ENCODE measurements at places on chromosomes 7 and 10. TPM values are rescaled to one million over a fixed set of nuclear protein-coding genes. Genes with fewer than 3 reads are reported as not detected.

DNA sequence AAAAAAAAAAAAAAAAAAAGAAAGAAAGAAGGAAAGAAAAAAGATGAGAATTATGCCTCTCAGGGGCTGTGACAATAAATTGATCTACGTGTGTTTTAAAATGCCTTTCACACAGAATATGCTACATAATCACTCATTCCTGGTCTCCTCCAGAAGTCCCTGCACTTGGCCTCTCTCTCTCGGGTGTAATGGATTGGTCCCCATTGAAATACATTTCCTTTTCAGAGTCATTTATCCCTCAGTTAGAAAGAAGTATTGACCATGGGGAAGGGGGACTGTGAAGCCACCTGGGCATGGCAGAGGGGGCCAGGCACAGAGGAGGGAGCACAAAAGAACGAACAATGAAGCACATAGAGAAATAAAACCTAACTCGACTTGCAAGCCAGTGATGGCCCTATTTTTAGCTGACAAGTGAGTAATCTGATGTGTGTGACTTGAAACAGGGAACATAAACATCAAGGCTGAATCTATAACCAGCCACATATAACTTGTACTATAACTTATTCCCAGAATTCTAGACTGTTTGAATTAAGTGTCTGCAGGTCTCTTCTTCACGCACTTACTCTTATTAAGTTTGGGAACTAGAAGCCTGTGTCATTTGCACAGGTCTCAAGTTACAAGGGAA lies 490.8 kb downstream of the KCNMA1 start:
- no peak overlapping the region for H3K4me3 ChIP-seq
- H3K4me1 ChIP-seq: no peaks in the 10 kb centered on the region
- no peak for DNase-seq
- peaks cover 13% of the 10 kb centered on the region for H3K27me3 ChIP-seq
- H3K27ac ChIP-seq: peak overlapping the region; percentile 71

DNA sequence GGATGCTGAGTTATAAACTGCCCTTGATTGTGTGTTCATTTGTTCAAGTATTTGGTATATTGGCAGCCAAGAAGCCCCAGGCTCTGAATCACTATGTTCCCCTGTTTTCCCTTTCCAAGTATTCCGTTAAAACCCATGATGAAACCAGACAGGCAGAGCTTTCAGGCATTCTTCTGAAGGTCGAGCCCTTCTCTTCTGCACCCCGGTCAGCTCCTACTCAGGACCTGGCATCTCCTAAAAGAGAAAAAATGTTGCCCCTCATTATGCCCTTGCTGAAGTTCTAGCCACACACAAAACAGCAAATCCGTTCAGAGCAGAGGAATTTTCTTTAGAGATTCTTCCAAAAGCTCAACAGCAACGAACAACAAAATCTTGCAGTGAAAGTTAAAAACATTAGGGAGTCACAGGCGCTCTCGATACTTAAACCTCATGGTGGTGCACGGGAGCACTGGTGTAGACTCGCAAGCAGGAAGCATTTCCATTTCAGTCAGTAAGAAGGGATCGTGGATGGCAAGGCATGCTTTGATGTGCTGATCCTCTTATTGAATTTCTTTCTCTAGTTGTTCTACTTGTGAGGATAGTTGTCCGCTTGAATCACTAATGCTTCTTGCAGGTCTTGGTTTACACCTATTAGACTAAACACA lies 264.9 kb downstream of the SKIDA1 start:
- no peak for DNase-seq
- H3K27me3 ChIP-seq: peaks cover 4% of the 10 kb centered on the region
- no peaks in the 10 kb centered on the region for H3K4me1 ChIP-seq
- H3K36me3 ChIP-seq: no peaks in the 10 kb centered on the region

GRCh38 chr7:91344911-91345310 lies 80.7 kb downstream of the FZD1 start:
- no peak for DNase-seq
- peaks cover 16% of the 10 kb centered on the region for H3K4me1 ChIP-seq
- no peak overlapping the region for H3K27ac ChIP-seq
- no peaks in the 10 kb centered on the region for H3K36me3 ChIP-seq

- peaks cover 16% of the 10 kb centered on the region for H3K4me1 ChIP-seq
- peaks cover 26% of the 10 kb centered on the region for H3K27me3 ChIP-seq
- H3K36me3 ChIP-seq: peaks cover 3% of the 10 kb centered on the region
- H3K4me3 ChIP-seq: no peak overlapping the region
- no peak for DNase-seq
Measured at GRCh38 chr10:5971315-5971832, 6.0 kb downstream of the IL15RA start.

DNA sequence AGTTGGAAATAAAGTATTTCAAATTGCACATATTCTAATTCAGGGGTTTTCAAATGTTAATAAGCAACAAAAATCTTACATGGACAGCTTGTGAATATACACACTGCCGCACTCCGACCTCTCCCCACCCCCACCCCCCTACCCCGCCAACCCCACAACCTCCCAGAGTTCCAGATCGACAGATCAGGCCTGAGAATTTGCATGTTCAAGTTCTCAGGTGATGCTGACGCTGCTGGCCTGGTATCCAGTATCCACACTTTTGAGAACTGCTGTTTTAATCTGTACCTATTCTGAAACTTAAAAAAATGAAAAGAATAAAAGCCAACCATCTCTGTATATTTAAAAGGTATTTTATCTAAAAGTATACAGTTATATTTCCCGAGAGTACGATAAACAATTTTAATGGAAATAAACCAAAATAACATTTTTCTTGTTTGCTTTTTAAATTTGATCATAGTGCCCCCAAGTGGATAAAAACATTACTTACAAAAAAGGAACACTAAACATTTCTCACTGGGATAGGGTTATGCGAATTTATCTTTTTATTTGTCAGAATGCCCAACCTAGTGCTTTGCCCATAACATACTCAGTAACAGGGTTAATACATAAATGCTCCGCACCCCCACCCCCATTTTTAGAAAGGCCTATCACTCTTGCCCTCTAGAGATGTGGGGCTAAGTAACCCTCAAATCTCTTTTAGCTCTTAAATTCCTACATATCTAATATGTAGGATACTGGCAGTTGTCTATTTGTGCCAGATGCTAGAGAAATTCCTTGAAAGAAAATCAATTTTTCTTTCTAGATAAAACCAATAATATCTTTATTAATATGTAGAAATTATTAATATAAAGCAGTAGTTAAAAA lies 166.3 kb downstream of the RNF133 start:
- H3K36me3 ChIP-seq: no peaks in the 10 kb centered on the region
- no peaks in the 10 kb centered on the region for H3K27me3 ChIP-seq
- no peak for DNase-seq
- H3K4me3 ChIP-seq: no peak overlapping the region

DNA sequence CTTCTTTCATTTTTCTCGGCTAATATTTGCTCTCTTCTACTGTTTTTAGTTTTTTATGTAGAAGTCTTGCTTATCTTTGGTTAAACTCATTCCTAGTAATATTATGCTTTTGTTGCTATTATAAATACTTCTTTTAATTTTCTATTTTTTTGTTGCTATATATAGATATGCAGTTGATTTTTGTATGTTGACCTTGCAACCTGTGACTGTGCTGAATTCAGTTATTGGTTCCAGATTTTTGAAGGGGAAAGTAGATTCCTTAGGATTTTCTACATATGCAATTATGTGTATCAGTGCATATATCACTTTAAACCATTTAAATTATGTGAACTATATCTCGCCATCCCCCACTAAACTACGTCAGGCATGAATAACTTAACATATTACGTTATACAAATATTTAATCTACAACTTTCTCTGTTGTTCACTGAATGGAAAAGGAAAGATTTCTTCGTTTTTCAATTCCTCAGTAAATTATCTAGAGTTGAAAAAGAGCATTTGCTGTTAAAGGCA lies 71.5 kb downstream of the IDE start:
- H3K36me3 ChIP-seq: peaks cover 21% of the 10 kb centered on the region
- H3K27me3 ChIP-seq: no peaks in the 10 kb centered on the region
- H3K4me1 ChIP-seq: no peaks in the 10 kb centered on the region
- no peak overlapping the region for H3K27ac ChIP-seq
- no peak for DNase-seq

DNA sequence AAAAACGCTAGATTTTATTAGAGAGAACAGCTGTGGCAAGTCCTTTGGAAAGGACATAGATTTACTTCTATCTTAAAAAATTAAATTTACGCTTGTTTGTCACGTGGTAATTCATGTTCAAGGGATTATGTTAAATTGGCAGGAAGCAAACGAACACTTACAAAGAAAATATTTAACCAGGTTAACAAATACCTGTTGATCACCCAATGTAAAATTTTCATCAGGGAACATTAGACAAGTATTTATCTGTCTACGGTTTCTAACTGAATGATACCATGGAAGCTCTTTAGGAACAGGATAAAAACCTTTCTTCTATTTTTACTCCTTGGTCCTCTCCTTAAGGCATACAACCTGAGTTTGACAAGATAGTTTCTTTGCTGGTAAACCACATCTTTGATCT lies 122.2 kb downstream of the NOC3L start:
- no peak overlapping the region for H3K4me3 ChIP-seq
- DNase-seq: no peak
- no peaks in the 10 kb centered on the region for H3K27me3 ChIP-seq
- H3K27ac ChIP-seq: no peak overlapping the region
- peaks cover 2% of the 10 kb centered on the region for H3K36me3 ChIP-seq

DNA sequence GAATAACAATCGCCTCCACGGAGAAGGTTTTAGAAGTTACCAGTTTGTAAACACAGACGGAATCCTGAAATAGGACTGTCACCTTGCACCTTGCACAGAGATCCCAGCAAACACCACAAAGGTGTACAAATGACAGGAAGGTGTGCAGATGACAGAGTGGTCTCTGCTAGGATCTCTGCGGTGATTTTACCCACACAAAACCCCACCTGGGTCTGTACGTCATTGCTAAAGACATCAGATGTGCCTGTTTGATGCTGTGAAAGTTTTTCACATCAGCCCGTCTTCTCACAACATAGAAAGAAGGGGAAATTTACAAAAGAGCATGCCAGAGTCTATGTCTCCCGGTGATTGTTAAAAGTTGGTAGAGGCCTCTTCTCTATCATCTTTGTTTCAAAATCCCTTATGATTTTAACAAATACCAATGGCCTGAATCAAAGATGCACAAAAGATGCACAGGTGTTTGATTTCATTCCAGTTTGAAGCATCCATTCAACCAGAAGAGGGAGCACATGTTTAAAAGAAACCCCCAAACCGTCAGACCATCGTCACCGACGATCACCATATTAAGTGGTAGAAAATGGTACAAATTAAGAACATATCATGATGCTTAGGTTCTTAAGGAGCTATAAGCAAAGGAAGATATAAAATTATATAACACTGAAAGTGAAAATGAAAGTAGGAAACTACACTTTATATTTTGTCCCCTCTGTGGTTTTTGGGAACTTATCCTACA lies 576.5 kb downstream of the PTPRN2 start:
- H3K27me3 ChIP-seq: peaks cover 19% of the 10 kb centered on the region
- peaks cover 17% of the 10 kb centered on the region for H3K4me1 ChIP-seq
- DNase-seq: no peak
- H3K4me3 ChIP-seq: no peak overlapping the region
- H3K36me3 ChIP-seq: no peaks in the 10 kb centered on the region
- no peak overlapping the region for H3K27ac ChIP-seq

Gene FAM25A
- not detected for total RNA-seq

GRCh38 chr10:12041766-12042408 lies 722 bp downstream of the UPF2 start:
- no peak for DNase-seq
- peak overlapping the region; percentile 97 for H3K4me3 ChIP-seq
- H3K36me3 ChIP-seq: peaks cover 2% of the 10 kb centered on the region

Gene CALML5
- total RNA-seq: not detected

DNA sequence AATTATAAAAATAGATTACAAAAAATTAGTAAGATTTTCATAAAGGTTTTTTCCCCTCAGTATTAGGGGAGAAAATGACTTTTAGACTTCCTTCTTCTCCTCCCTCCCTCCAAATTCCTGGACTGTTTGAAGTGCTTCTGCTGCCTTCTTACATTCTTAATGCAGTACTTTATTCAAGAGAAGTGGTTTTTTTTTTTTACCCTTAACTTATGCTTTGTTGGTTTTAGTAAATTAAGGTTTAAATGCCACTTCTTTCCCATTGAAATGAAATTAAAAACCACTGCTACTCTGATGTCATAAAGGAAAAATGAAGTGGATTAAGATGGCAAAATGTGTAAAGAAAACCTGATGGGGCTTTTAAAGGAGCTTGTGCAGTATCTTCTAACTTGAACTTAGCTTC lies 140.7 kb downstream of the VTI1A start:
- H3K27ac ChIP-seq: no peak overlapping the region
- peaks cover 6% of the 10 kb centered on the region for H3K36me3 ChIP-seq
- H3K4me1 ChIP-seq: peaks cover 19% of the 10 kb centered on the region

- H3K4me3 ChIP-seq: no peak overlapping the region
- H3K36me3 ChIP-seq: peaks cover 7% of the 10 kb centered on the region
- no peak for DNase-seq
- no peaks in the 10 kb centered on the region for H3K27me3 ChIP-seq
- peaks cover 15% of the 10 kb centered on the region for H3K4me1 ChIP-seq
Measured at GRCh38 chr7:132854238-132854637, 227.7 kb downstream of the CHCHD3 start.

- no peaks in the 10 kb centered on the region for H3K36me3 ChIP-seq
- H3K27ac ChIP-seq: peak overlapping the region; percentile 6
- peaks cover 18% of the 10 kb centered on the region for H3K4me1 ChIP-seq
- DNase-seq: no peak
- H3K4me3 ChIP-seq: no peak overlapping the region
- no peaks in the 10 kb centered on the region for H3K27me3 ChIP-seq
Measured at GRCh38 chr10:132421847-132422751, 25.1 kb downstream of the PWWP2B start.

Gene CYP3A4
- total RNA-seq: not detected

Data from progenitor cell of endocrine pancreas (in vitro differentiated cells).